ENCODE measurements at places on chromosomes 4 and X.

DNA sequence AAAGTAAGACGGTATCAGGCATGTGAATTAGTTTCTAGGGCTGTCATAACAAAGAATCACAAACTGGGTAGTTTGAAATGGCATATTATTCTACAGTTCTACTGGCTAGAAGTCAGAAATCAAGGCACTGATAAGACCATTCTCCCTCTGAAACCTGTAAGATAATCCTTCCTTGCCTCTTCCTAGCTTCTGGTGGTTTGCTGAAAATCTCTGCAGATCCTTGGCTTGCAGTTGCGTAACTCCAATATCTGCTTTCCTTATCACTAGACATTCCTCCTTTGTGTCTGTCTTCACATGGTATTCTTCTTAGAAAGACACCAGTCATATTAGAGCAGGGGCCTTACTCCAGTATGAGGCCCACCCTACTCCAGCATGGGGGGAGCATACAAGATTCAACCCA lies 19.6 kb upstream of the LCORL start:
- DNase-seq = no peak

DNA sequence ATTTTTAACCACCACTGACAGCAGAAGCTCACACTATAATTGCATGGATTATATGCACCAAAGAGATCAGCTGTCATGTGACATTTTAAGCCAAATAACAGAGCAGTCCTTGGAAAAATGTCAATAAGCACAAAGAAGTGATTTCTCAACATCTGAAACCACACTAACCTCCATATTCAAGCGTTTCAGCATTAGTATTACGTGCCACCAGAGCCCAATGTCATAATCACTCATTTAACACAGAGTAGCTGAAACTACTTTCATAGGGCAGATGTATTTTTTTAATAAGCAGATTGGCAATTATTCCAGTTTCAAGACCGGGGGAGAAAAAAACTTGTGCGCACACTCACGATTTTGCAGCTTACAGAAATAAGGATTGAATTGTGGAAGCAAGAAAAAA lies 76.6 kb downstream of the SH3KBP1 start:
- no peak for DNase-seq

DNA sequence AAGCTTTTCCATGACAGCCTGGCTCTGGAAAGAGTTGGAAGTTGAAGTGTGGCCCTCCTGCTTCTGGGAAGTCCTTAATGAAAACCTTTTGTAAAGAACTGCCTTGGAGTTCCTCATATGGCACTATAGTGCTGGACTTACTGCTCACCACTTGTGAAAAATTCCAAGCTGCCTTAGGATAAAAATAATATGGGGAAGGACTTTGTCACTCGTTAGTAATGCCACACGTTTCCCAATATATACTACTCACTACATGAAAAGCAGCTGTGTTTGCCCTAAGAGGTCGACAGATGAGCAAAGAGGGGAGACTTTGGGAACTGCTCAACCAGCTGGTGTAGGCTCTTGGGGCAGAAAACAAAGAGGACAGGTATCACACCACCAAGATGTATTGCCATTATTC lies 11.7 kb downstream of the OPHN1 start:
- no peak for DNase-seq

DNA sequence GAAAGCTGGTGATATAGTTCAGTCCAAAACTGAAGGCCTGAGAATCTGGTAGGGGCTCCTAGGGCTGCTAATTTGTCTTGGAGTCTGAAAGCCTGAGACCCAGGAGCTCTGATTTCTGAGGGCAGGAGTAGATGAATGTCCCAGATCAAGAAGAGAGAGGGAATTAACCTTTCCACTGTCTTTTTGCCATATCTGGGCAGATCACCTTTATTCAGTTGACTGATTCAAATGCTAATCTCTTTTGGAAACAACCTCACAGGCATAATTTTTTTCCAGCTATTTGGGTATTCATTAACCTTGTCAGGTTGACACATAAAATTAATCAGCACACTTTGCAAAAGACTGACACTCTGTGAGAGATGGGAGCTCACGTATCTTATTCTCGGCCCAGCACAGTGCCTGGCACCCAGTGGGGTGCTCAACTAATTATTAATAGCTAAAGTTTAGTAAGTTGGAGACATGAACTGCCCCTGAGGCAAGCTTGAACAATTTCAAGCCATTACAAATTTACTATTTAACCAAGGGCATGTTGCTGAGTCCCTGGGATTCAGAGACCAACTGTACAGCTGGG lies 114.3 kb downstream of the CPEB2 start:
- no peak for DNase-seq

DNA sequence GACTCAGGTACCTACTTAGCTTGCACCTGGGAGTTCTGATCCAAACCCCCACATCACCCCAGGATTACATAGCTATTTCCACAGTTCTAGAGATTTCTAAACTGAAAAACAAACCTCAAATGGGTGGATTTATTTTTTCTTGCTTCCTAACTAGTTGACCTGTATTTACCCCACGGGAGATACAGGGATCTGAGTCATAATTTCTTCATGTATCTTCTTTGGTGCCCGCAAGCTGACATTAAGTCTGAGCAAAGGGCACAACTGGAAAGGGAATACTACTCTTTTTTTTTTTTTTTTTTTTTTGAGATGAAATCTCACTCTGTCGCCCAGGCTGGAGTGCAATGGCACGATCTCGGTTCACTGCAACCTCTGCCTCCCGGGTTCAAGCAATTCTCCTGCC lies 10.0 kb upstream of the ELOVL6 start:
- no peak for DNase-seq

GRCh38 chrX:132818638-132819037 lies 139.8 kb downstream of the HS6ST2 start:
- DNase-seq = no peak

GRCh38 chrX:136046295-136047015 lies 61.2 kb downstream of the SLC9A6 start:
- DNase-seq = no peak

DNA sequence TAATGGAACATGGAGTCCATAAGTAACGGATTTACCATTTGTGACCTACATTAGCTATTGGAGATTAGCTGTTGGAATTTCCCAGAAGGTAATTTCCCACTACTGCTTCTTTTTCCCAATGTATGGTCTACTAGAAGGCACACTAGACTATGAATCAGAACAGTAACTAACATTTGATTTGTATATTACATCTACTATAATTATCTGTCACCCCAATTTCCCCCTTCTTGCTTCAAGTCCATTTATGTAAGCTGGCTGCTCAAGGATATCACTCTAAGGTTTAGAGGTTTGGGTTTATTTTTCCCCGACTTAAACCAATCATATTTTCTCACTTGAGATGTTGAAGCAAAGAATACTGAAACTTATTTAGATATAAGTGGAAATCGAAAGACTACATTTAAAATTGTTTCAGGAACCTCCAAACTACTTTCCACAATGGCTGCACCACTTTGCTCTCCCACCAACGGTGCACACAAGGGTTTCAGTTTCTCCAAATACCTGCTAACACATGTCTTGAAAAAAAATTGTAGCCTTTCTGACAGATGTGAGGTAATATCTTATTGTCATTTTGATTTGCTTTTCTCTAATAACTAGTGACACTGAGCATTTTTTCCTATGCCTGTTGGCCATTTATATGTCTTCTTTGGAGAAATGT lies 33.3 kb upstream of the H2AZ1 start:
- no peak for DNase-seq

DNA sequence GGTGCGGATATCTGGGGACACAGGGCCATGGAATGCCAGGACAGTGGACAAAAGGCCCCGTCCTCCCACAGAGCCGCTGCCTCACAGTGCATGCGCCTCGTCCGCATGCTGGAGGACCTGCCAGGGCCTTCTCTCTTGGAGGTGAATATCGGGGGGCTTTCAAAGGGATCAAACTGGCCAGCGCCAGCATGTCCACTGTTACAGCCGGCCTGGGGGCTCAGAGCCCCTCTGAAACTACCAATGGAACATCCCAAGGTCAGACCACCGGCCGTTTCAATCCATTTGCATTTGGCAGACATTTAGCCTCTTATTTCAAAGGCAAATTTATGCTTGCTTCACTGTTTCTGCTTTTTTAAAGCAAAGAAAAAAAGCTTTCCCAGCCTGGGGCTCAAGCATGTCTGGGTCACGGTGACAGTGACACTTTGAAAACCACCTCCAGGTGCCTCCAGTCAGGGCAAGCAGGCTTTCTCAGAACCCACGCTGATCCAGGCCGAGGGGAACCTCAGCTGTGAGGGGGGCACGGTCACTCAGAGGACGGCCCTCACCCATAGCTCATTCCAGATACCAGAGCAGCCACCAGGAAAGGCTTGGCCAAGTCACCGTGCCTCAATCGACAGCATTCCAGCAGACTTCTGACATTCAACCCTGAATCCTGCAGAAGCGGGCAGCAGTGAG lies 57.2 kb downstream of the PPP2R2C start:
- no peak for DNase-seq

DNA sequence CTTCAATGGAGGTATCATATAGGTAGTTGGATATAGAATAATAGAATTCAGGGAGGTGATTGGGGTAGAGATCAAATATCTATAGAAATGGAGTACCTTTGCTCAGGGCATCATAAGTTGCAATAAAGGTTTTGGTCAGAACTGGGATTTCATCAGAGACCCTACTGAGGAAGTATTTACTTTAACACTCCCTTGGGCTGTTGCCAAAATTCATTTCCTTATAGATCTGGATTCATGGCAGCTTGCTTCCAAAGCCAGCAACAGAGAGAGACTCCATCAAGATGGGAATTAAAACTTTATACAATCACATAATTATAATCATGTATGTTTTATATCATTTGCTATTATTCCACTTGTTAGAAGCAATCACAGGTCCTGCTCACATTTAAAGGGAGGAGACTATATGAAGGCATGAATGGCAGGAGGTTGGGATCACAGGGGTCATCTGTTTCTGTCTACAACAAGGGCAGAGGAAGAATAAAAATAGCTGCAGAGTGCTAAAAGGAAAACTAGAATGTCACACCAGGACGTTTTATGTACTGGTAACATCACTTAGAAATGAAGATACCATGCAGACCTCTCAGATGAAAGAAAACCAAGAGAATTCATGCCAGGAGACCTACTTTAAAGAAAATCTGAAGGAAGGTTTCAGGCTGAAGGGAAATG lies 902.1 kb upstream of the LCORL start:
- DNase-seq = no peak

DNA sequence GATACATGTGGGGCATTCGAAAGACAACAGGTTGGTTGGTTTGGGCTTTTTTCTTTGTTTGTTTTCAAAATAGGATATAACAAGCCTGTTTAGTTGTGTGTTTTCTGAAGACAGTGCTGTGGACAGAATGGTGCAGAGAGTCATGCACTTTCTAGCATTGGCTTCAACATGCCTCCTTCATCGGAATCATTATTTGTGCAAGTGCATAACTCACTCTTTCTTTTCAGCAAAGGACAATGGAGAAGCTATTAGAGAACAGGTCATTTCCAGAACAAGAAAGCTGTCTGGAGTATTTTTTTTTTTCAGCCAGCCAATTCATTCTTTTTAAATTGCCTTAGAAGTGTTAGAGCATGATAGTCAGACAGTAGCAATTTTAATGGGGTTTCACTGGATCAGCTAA lies 225.8 kb downstream of the STK32B start:
- DNase-seq = no peak

DNA sequence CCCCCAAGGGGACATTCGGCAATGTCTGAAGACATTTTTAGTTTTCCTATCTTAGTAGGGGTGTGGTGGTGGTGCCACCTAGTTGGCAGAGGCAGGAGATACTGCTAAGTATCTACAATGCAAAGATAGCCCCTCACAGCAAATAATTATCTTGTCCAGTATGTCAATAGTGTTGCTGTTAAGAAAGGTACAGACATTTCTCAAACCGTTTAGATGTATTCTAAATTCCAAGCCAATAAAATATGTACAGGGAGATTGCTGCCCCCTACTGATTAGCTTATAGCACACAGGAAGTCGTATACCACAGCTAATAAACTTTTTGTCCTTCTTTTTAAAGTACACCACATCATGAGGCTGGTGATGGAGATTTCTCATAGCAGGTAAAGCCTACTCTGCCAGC lies 260.5 kb downstream of the TMA16 start:
- DNase-seq = no peak

- DNase-seq = no peak
These were observed 2.1 kb downstream of the GAB3 start for GRCh38 chrX:154748712-154749339.

- no peak for DNase-seq
These were observed 55.7 kb downstream of the CPZ start for GRCh38 chr4:8648296-8648695.

Data from stimulated activated CD8-positive, alpha-beta memory T cell treated with anti-CD3 and anti-CD28 coated beads, Interleukin-2, amount 100 ng/mL, for 1 hour (primary cell).